ENCODE measurements at places on chromosomes 6 and 20.

GRCh38 chr20:49460916-49461315, 21.6 kb downstream of the KCNB1 start:
- no peak for DNase-seq

- no peak for DNase-seq
Measured at GRCh38 chr6:100479179-100480035, 14.7 kb upstream of the SIM1 start.

DNA sequence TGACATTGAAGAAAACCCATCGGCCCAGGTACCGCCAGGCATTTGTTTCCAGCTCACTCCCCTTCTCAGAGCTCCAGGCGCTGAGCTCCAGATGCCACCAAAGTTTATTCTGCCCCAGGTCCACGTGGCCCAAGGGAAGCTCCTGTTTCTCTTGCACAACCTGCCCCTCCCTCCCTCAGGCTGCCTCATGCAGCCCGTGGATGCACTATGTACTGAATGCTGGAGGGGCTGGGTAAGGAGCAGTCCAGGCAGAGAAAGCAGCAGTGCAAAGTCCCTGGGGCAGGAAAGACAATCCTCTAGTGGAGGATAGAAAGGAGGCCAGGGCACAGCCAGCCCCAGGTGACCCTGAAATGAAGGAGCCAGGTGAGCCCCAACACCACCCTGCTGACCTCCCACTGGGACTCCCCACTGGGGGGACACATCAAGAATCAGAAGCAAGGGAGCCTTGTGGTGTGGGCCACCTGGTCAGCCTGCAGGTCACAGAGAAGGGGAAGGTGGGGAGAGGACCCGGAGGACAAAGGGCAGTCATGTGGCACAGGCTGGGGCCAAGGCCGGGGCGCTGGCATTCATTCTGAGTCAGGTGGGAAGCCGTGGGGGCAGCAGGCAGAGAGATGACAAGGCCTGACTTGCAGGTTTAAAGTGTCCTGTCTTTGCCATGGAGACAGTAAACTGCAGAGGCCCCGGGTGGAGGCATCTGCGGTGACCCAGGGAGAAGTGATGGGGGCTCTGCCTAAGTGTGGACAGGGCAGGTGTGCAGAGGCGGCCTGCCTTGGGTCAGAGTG, 230.1 kb downstream of the PREX1 start:
- no peak for DNase-seq

DNA sequence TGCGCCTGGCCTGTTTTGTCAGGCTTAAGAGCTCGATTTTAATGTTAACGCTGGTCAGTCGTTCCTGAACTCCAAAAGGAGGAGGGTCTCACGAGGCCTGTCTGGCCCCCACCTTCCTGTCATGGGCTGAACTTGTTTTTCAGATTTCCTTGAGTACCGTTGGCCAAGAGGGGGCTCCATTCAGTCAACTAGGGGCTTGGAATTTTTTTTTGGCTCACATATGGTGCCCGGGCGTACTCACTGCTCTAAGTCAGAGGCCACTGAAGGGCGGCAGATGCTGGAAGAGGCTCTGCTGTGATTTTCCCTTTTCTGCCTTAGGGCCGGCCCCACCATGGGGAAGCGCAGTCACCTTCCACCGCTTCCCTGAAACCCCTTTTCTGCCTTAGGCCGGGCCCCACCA, 6.9 kb upstream of the BIRC7 start:
- no peak for DNase-seq

DNA sequence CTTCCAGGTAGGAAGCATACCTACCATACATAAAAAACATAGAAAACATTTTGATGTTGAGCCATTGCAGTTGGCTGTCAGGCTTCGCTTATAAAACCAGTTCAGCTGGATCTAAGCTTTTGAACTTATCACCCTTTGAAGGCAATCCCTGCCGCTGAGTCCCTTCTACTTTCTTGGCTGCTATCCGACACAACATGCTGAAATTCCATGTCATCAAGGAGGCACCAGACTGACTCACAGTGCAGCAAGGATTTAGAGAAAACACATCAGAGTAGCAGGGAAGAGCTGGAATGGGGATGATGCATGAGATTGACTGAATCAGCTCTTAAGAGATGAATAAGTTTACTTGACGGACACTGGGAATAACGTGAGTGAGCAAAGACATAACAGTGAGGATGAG, 135.0 kb upstream of the MAN1A1 start:
- no peak for DNase-seq

DNA sequence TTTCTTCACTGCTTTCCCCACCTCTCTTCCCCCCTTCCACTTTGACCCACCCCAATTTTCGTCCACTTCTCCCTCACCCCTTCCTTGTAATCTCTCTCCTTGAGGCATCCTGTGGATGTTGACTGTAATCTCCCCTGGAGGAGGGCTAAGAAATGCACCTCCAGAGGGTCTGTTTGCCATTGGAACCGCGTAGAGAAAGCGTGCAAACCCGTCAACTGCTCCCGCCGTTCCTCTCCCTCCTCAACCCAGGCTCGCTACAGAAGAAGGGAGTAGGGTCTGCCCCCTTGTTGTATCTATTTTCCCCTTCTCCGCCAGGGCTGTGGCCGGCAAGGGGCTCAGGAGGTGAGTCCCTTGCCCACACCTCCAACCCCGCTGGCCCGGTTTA, 502 bp upstream of the HTR1E start:
- DNase-seq: no peak

DNA sequence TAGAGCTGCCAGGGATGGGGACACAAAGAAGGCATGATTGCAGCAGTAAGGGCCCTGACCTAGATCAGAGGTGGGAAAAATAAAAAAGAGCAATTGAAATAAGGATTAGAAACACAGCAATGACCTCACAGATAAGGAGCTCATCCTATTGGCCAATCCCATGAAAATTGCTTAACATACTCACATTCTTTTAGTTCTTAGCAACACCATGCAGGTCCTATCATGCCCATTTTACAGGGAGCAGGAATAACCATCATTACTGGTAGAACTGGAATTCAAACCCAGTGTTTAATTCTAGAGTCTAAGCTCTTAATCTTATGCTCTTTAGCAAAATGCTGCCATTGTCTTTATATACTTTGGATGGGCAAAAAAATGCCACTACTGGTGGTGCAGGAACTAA, 267.7 kb downstream of the RNF144B start:
- no peak for DNase-seq

- no peak for DNase-seq
Measured at GRCh38 chr6:26183237-26183580, 96.0 kb downstream of the HFE start.

GRCh38 chr6:159395609-159396008, 226.4 kb downstream of the FNDC1 start:
- DNase-seq: no peak

GRCh38 chr6:82353848-82354247, 9.8 kb upstream of the TPBG start:
- no peak for DNase-seq

- no peak for DNase-seq
Measured at GRCh38 chr20:43938932-43939761, 24.5 kb downstream of the TOX2 start.

GRCh38 chr6:96794980-96795379, 42.3 kb downstream of the GPR63 start:
- no peak for DNase-seq

Data from stimulated activated CD4-positive, alpha-beta T cell treated with anti-CD3 and anti-CD28 coated beads, Interleukin-2, amount 100 ng/mL, for 24 hours (primary cell).